ENCODE measurements at places on chromosomes 12 and 14.

GRCh38 chr12:129325566-129325965 is 472.3 kb downstream of the GLT1D1 start:
- DNase-seq, result no peak

GRCh38 chr14:68088451-68088854 is 268.9 kb downstream of the RAD51B start:
- DNase-seq, result no peak

- DNase-seq, result peak; percentile 36
Observed at GRCh38 chr12:65685514-65685913, 138.8 kb upstream of the HMGA2 start.

GRCh38 chr12:127162902-127163301 is 1104.1 kb upstream of the TMEM132C start:
- DNase-seq, result no peak

DNA sequence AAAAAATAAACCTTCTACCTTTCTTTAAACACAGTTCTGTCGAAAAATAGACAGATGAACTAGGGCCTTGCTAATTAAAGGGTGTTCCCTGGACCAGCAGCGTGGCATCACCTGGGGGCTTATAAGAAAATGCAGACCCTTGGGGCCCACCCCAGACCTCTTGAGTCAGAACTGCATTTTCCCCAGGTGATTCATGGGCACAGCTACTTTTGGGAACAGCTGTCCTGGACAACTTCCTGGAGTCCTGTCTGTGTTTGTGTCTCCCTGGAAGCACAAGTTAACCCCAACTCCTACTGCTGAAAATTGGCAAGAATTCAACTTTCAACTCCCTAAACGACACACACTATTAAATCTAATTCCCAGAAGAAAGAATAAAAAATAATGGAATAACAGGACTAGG is 17.8 kb downstream of the FBLN5 start:
- DNase-seq, result no peak
